Fibroblast of lung (primary cell): ENCODE measurements at places on chromosomes 12 and 14. TPM values are rescaled to one million over a fixed set of nuclear protein-coding genes. Genes with fewer than 3 reads are reported as not detected.

SLC2A3 gene
- 95.0 and 127 TPM in 2 replicates for total RNA-seq

OAS2 gene
- total RNA-seq = 2.3 and 3.1 TPM in 2 replicates

TMPRSS12 gene
- total RNA-seq = not detected in 2 replicates

CDH24 gene
- total RNA-seq = 5.6 and 6.2 TPM in 2 replicates

SLC24A4 gene
- not detected in 2 replicates for total RNA-seq

OTOGL gene
- under 0.01 and 0.17 TPM in 2 replicates for total RNA-seq

KRT4 gene
- under 0.01 TPM in 2 replicates for total RNA-seq

CLEC1B gene
- total RNA-seq = not detected in 2 replicates

DDX54 gene
- total RNA-seq = 23.6 and 25.9 TPM in 2 replicates

HRK gene
- total RNA-seq = under 0.01 TPM in 2 replicates

ACACB gene
- total RNA-seq = 5.1 and 9.1 TPM in 2 replicates

TPPP2 gene
- total RNA-seq = not detected in 2 replicates

KRT74 gene
- total RNA-seq = not detected in 2 replicates

KRT6C gene
- total RNA-seq = not detected in 2 replicates

LTBR gene
- total RNA-seq = 60.6 and 78.4 TPM in 2 replicates

KCTD10 gene
- total RNA-seq = 59.8 and 106 TPM in 2 replicates

SLC38A6 gene
- 84.7 and 93.3 TPM in 2 replicates for total RNA-seq

TAMALIN gene
- total RNA-seq = 11.3 and 12.1 TPM in 2 replicates

BCL11B gene
- total RNA-seq = under 0.01 TPM in 2 replicates

SLC25A29 gene
- total RNA-seq = 21.8 and 24.1 TPM in 2 replicates
